Muscle of back (tissue), 13 donors: ENCODE measurements at places on chromosomes 2 and 18.

GRCh38 chr2:204201507-204201906, 264.9 kb downstream of the ICOS start:
- no peak for DNase-seq

- DNase-seq = peak; percentile 37
Measured at GRCh38 chr2:149611100-149611820, 23.7 kb upstream of the MMADHC start.

DNA sequence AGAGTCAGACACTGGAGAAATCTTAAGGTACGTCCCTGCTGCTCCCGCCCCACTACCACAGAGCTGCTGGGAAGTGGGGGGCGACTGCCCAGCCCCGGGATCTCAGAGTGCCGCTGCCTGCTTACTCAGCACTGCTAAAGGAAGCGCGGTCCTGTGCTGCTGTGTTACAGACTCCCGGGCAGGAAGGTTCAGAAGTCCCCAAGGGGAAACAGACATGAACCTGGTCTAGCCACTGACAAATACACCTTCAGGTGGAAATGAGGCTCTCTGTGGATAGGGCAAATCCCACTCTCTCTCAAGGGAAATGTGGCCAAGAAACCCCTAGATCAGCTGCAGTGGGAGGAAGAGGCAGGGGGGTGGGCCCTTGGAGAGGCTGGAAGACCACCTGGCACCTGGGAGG, 13.7 kb downstream of the MTERF4 start:
- DNase-seq = no peak

DNA sequence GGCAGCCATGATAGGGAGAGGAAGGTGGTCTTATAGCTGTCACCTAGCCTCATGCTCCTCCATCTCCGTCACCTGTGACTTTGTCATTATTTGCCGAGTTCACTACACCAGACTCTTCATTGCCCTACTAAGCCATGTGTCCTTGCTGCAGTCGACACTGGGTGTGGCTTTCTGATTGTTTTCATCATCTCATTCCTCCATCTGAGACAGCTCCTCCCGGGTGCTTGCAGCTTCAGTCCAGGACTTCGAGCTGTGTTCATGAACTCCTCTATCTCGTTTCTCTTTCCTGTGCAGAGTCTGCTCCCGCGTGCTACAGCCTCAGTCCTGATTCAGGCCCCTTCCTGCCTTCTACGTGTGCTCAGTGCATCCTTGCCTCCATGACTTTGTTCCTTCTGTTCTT, 295.1 kb upstream of the TNP1 start:
- no peak for DNase-seq

DNA sequence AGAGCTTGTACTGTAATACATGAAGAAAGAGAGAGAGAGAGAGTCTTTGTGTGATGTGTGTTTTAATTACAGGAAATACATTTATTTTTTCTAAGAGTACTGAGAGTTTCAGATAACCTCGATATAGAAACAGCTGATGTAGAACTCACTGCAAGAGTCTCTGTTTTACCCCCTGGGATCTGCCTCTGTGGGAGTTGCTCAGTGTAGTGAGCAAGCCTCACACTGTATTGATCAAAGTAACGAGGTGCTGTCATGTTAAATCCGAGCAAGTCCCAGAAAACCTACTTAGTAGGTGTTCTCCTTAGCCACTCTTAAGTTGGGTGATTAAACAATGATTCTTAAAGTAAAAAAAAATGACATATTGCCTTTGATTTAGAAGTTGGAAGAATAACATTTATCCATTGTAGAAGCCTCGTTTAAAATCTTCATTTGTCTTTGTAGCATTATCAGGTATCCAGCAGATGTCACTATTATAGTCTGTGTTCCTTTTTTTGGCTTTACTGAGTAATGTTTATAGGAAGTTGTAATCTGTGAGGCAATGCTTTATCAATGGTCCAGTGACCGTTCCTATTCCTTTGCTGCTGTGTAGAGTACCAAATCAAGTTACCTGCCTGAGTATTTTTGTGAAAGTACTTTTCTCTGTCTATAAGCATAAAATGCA, 219.0 kb downstream of the MYO3B start:
- no peak for DNase-seq
